Activated CD4-positive, alpha-beta T cell treated with anti-CD3 and anti-CD28 coated beads for 36 hours (primary cell): ENCODE measurements at places on chromosomes 6 and 20.

GRCh38 chr6:159038914-159039884 is 5.6 kb downstream of the TAGAP start:
- H3K4me3 ChIP-seq = peak overlapping the region; percentile 87
- H3K27me3 ChIP-seq = no peaks in the 10 kb centered on the region
- DNase-seq = peak; percentile 52
- peak overlapping the region; percentile 97 for H3K27ac ChIP-seq

DNA sequence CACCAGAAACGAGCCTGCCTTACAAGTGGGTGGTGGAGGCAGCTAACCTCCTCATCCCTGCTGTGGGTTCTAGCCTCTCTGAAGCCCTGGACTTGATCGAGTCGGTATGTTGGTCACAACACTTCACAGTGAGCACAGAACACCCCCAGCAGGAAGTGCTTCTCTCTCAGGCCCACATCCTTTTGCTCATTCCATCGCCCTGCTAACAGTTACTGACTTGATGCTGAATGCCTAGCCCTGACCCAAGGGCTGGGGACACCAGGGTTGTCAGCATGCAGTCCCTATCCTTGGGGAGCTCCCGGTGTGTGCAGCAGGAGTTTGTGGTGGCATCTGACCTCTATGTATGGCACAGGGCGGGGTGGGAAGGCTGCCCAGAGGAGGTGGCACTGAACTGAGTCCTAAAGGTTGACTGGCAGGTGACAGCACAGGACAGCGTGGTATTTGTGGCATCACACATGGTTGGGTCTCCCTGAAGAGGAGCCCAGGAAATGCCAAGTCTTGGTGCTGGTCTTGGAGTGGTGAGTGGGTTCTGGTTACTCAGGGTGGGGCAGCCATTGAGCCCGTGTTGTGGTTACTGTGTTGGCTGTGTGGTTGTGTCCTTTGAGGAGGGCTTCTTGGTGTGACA is 26.7 kb downstream of the GTSF1L start:
- DNase-seq = no peak
- H3K4me3 ChIP-seq = no peak overlapping the region
- H3K36me3 ChIP-seq = peaks cover 50% of the 10 kb centered on the region
- no peaks in the 10 kb centered on the region for H3K4me1 ChIP-seq
- no peak overlapping the region for H3K27ac ChIP-seq
- no peaks in the 10 kb centered on the region for H3K27me3 ChIP-seq

DNA sequence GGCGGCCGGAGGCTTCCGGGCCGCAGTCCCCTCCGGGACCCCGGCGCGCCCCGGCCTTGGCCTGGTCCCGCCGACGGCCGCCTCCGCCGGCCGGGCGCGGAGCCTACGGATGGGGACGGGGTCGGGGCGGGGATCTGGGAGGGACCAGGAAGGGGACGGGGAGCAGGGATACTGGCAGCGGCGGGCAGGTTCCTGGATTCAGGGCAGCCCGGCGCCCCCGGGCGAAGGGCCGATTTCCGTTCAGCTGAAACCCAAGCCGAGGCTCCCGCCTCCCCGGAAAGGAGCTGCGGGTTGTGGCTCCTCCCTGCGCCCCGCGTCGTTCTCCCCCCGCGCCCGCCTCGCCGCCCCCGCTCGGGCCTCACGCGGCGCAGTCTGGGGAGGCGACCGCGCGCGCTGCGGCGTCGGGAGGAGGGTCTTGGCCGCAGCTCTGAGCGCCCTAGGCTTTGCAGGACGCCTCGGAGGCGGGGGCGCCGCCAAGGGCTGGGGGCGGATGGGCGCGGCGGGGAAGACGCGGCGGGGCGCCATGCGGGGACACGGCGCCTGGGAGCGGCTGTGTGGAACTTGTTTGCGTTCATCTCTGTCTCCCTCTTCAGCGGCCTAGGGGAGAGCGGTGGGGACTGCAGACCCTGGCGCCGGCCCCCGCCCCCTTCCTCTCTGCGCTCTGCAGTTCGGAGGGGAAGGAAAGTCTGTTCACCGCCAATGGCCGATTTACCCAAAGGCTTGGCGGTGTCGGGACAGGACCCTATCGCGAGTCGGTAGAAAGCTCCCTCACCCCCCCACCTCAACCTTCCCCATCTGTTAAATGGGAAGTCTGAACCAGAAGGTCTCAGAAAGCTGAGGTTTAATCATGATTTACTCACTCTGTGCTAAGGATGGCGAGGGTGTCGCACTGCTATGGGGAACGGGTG is 22.7 kb upstream of the TMEM181 start:
- no peaks in the 10 kb centered on the region for H3K36me3 ChIP-seq
- H3K4me1 ChIP-seq = no peaks in the 10 kb centered on the region
- DNase-seq = peak; percentile 49
- H3K27me3 ChIP-seq = peaks cover 35% of the 10 kb centered on the region
- H3K4me3 ChIP-seq = peak overlapping the region; percentile 26
- no peak overlapping the region for H3K27ac ChIP-seq

DNA sequence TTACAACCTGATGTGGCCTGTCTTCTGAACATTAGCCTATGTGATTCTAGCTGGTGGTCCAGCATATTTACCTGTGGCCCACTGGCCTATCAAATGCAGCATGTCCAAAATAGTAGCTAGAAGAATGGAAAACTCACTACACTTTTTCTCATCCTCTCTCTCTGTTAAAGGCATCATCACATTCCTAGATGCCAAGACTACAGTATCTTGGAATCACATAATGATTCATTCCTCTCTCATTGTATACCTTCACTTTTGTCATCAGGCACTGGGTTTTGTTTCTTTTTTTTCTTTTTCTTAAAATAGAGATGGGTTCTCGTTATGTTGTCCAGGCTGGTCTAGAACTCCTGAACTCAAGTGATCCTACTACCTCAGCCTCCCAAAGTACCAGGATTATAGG is 45.0 kb downstream of the FAM83B start:
- DNase-seq = no peak
- no peaks in the 10 kb centered on the region for H3K36me3 ChIP-seq
- no peak overlapping the region for H3K4me3 ChIP-seq
- no peaks in the 10 kb centered on the region for H3K4me1 ChIP-seq
- no peak overlapping the region for H3K27ac ChIP-seq

- no peaks in the 10 kb centered on the region for H3K4me1 ChIP-seq
- no peak for DNase-seq
- H3K27ac ChIP-seq = no peak overlapping the region
- H3K36me3 ChIP-seq = no peaks in the 10 kb centered on the region
- H3K27me3 ChIP-seq = peaks cover 2% of the 10 kb centered on the region
Observed at GRCh38 chr6:119749335-119749734, 399.8 kb upstream of the MAN1A1 start.

- H3K4me1 ChIP-seq = peaks cover 4% of the 10 kb centered on the region
- H3K36me3 ChIP-seq = no peaks in the 10 kb centered on the region
- H3K27me3 ChIP-seq = peaks cover 9% of the 10 kb centered on the region
- no peak overlapping the region for H3K4me3 ChIP-seq
- H3K27ac ChIP-seq = no peak overlapping the region
Observed at GRCh38 chr6:154295733-154296132, 60.9 kb downstream of the IPCEF1 start.

- H3K27ac ChIP-seq = peak within 1 kb of the TSS; percentile 87
- peak; percentile 94 for DNase-seq
- H3K4me1 ChIP-seq = peaks cover 32% of the 10 kb centered on the region
- peak within 1 kb of the TSS; percentile 89 for H3K4me3 ChIP-seq
- peaks cover 23% of the 10 kb centered on the region for H3K36me3 ChIP-seq
Observed at GRCh38 chr20:45890985-45891983, at the start of the genes CTSA and NEURL2. Gene CTSA (plus strand): TSS chr20:45891335. CDS start chr20:45891569, 234 bp downstream. Gene NEURL2 (minus strand): TSS chr20:45891208. CDS start chr20:45890991, 217 bp downstream.

DNA sequence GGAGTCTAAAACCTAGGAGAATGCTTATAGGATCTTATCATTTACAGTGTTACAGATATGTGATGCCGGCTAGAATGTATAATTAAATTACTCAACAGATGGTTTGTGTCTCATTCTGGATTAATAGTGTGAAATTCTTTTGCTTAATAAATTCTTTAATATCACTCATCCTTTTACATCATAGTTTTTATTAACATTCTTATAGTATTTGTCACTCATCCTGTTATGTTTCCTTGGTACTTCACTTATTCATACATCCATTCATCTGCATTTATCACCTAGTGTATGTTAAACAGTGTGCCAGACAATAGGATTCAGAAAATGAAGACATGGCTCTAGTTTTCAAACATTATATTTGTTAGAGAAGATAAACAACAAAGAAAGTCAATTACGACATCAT is 468.7 kb downstream of the FRK start:
- H3K36me3 ChIP-seq = no peaks in the 10 kb centered on the region
- DNase-seq = no peak
- no peaks in the 10 kb centered on the region for H3K4me1 ChIP-seq
- no peak overlapping the region for H3K4me3 ChIP-seq
- H3K27ac ChIP-seq = no peak overlapping the region

GRCh38 chr20:52751571-52751970 is 220.6 kb upstream of the TSHZ2 start:
- no peak for DNase-seq
- H3K4me1 ChIP-seq = no peaks in the 10 kb centered on the region
- peaks cover 2% of the 10 kb centered on the region for H3K27me3 ChIP-seq
- no peaks in the 10 kb centered on the region for H3K36me3 ChIP-seq
- H3K27ac ChIP-seq = no peak overlapping the region

GRCh38 chr20:44993343-44993742 is 27.0 kb downstream of the STK4 start:
- H3K36me3 ChIP-seq = peaks cover 65% of the 10 kb centered on the region
- peaks cover 83% of the 10 kb centered on the region for H3K4me1 ChIP-seq

DNA sequence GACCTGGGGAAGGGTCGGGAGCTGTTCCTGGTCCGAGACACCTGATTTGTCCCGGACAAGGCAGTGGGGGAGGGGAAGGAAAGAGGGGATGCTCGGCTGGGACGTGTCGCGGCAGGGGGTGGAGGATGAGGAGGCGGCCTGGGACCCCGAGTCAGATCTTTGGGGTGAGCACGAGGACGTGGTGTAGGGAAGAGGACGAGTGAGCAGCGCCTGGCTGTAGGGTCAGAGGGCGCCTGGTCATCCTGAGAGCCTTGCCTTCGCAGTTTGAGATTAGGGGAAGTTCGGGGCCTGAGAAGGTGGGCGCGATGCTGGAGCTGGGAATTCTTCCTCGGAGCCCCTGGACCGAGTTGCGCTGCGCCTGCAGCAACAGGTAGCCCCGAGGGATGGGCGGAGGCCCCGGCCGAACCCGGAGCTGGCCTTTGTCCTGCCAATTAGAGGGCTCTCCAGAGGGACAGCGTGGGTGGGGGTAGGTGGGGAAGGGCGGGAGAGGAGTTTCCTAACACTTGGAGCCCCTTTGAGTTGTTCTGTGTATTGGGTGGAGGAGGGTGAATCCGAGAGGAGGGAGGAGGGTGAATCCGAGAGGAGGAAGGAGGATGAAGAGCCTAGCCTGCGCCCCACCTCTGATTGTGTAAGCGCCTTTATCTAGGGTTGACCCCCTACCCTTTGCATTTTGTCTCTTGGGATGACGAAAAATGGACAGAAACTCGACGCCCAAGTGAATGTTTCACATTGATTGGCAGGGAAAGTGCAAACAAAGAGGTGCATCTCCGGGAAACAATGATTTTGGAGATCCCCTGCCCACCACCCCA is 72.0 kb downstream of the SOX4 start:
- DNase-seq = peak; percentile 5
- no peaks in the 10 kb centered on the region for H3K36me3 ChIP-seq
- no peak overlapping the region for H3K27ac ChIP-seq
- peaks cover 62% of the 10 kb centered on the region for H3K27me3 ChIP-seq

- DNase-seq = peak; percentile 36
- H3K27ac ChIP-seq = peak overlapping the region; percentile 82
- H3K36me3 ChIP-seq = peaks cover 10% of the 10 kb centered on the region
- peaks cover 48% of the 10 kb centered on the region for H3K4me1 ChIP-seq
- peak overlapping the region; percentile 79 for H3K4me3 ChIP-seq
Observed at GRCh38 chr6:42984924-42985475, 630 bp downstream of the PPP2R5D start.

- H3K4me3 ChIP-seq = no peak overlapping the region
- DNase-seq = no peak
- H3K36me3 ChIP-seq = no peaks in the 10 kb centered on the region
- H3K27ac ChIP-seq = no peak overlapping the region
- H3K27me3 ChIP-seq = peaks cover 4% of the 10 kb centered on the region
- no peaks in the 10 kb centered on the region for H3K4me1 ChIP-seq
Observed at GRCh38 chr6:146693342-146693741, 94.6 kb downstream of the ADGB start.

GRCh38 chr6:53686355-53686940 is 20.9 kb upstream of the KLHL31 start:
- H3K4me1 ChIP-seq = no peaks in the 10 kb centered on the region
- no peaks in the 10 kb centered on the region for H3K27me3 ChIP-seq
- no peak overlapping the region for H3K4me3 ChIP-seq
- no peak overlapping the region for H3K27ac ChIP-seq
- H3K36me3 ChIP-seq = no peaks in the 10 kb centered on the region

DNA sequence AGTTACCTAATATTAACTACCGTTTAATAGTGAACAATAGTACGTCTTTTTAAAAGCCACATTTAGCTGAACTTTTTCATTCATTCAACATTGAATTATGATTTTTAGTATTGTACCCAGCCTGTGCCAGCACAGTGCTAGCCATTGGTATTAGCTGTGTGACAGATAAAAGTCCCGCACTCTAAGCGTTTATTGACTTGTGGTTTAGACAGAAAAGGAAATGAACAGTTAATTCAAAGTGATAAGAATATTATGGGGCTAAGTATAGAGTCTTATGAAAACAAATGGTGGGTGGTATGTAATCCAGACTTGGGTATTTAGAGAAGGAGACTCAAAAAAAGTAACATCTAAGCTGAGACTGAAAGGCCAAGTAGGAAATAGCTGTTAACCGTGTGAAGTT is 202.3 kb downstream of the RPS12 start:
- H3K27me3 ChIP-seq = peaks cover 5% of the 10 kb centered on the region
- H3K4me3 ChIP-seq = no peak overlapping the region
- H3K27ac ChIP-seq = no peak overlapping the region

- no peaks in the 10 kb centered on the region for H3K27me3 ChIP-seq
- H3K4me1 ChIP-seq = no peaks in the 10 kb centered on the region
- H3K27ac ChIP-seq = no peak overlapping the region
- DNase-seq = no peak
- H3K36me3 ChIP-seq = no peaks in the 10 kb centered on the region
- no peak overlapping the region for H3K4me3 ChIP-seq
Observed at GRCh38 chr6:73043446-73043845, 181.8 kb downstream of the KHDC1L start.

GRCh38 chr6:160131636-160132296 is 10.2 kb downstream of the SLC22A1 start:
- no peak overlapping the region for H3K4me3 ChIP-seq
- H3K36me3 ChIP-seq = no peaks in the 10 kb centered on the region
- no peak for DNase-seq

DNA sequence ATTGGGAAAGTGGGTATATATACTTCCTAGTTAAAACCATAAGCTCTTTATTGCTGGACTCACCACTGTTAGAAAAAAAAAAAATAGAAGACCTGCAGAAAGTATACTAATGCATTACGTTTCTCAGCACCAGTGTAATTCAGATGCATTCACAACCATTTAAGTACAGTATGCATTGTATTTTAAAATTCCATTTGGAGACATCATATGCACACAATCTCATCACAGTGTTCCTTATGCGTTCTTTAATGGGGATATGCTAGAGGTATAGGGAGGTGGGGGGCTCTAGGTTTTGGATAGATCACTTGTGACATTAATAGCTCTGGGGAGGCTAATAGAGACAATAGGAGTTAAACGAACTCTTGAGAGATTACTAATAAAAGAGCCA is 9.4 kb downstream of the TFAP2A start:
- H3K27ac ChIP-seq = no peak overlapping the region
- H3K36me3 ChIP-seq = peaks cover 13% of the 10 kb centered on the region
- peaks cover 64% of the 10 kb centered on the region for H3K27me3 ChIP-seq
- H3K4me3 ChIP-seq = peak overlapping the region; percentile 71
- DNase-seq = no peak
- peaks cover 7% of the 10 kb centered on the region for H3K4me1 ChIP-seq
